ENCODE measurements at places on chromosomes 7 and 10.

- DNase-seq, result peak; percentile 71
These were observed 368.7 kb downstream of the AUTS2 start for GRCh38 chr7:69966766-69967591.

- no peak for DNase-seq
These were observed 12.2 kb downstream of the TLX1 start for GRCh38 chr10:101143345-101143630.

DNA sequence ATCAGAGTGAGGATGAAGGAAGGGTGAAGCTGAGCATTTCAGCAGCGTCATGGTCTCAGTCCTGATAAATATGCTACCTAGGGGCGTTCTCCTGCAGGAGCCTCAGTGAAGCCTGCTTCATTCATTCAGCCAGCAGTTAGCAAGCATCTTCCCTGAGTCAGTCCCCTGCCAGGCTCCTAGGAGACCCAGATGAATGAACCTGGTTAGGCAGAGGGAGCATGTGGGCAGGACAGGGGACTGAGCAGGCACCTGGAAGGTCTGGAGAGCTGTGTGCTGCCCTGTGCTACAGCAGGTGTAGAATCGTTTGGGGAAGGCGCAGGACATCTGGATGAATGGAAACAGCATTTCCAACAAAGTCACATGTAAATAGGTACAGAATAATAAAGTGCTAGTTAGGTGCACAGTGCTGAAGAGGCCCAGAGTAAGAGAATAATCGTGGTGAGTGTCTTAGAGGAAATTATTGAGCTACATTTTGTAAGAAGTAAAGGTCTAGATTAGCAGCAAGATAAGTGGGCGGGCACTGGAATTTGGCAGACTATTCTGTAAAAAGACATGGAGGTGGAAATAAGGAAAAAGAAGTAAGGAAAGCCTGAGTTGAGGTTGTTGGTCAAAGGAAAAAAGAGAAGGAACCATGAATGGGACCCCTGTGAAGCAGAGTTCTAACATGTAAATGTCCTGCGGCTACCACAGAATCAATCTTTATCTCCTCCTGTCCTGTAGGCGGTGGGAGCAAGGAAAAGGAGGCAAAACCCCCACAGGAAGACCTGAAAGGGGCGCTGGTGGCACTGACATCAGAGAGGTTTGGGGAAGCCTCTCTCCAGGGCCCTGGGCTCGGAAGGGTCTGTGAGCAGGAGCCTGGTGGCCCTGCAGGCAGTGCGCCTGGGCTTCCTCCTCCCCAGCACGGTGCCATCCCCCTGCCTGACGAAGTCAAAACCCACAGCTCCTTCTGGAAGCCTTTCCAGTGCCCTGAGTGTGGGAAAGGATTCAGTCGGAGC, 12.0 kb downstream of the ZSCAN25 start:
- no peak for DNase-seq

DNA sequence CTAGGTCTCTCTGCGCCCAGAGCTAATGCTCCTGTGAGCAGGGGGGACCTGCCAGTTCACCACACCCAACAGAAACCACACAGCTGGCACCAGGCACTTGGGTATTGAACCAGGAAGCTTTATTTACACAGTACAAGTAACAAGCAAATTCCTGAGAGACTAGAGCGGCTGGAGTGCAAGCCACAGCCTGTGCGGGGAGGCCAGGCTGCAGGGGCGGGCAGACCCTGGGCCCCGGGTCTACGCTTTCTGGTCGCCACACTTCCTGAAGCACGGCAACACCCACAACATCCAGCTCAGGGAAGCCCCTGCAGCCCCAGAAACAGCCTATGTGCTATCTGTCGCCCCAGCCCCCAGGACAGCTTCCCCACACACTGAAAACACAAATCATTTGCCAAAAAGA, 125.0 kb downstream of the FAM53B start:
- peak; percentile 70 for DNase-seq

DNA sequence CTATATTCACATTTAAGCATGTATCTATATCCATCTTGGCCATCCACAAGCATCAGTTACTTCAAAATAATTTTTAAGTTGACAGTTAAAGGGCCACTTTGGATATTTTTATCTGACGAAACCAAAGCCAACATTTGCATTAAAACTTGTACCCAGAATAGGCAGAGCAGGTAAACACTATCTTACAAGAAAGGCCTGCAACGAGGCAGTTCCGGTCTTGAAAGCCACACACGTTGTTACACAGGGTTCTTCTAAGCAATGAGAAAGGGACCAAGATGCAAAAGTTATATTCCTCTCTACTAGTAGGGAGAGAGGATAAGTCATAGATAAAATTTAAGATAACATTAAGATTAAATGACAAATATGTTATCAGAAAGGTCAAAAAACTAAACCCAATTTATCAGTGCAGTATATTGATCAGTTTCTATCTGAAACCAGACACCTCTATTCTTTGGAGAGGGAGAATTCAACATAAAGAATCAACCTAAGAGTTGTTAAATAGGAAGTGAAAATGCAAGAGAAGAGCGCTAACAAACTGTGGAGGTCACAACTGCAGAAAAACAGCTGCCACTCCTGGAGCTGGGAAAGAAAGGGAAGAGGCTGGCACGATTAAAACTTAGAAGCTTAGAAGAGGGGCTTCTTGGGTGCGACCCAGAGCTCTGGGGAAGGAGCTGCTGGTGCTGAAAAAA, 701.3 kb downstream of the TNS3 start:
- DNase-seq, result no peak

DNA sequence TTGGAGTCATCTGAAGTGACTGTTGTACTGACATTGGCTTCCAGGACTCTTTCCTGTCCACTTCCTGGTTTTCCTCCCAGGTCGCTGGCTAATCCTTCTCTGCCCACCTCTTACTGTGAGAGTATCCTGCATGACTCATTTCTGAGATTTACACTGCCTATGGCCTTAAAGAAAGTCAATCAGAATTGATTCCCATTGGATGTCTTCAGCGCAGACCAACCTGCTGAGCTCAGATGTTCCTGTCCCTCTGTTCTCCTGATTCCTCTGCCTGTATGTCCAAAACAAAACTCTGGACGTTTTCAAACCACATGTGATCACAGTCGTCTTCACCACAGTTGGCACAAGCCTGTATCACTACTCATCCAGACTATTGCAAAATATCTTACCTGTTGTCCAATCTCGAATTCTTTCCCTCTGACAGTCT, 262.1 kb downstream of the CREB5 start:
- DNase-seq, result no peak

DNA sequence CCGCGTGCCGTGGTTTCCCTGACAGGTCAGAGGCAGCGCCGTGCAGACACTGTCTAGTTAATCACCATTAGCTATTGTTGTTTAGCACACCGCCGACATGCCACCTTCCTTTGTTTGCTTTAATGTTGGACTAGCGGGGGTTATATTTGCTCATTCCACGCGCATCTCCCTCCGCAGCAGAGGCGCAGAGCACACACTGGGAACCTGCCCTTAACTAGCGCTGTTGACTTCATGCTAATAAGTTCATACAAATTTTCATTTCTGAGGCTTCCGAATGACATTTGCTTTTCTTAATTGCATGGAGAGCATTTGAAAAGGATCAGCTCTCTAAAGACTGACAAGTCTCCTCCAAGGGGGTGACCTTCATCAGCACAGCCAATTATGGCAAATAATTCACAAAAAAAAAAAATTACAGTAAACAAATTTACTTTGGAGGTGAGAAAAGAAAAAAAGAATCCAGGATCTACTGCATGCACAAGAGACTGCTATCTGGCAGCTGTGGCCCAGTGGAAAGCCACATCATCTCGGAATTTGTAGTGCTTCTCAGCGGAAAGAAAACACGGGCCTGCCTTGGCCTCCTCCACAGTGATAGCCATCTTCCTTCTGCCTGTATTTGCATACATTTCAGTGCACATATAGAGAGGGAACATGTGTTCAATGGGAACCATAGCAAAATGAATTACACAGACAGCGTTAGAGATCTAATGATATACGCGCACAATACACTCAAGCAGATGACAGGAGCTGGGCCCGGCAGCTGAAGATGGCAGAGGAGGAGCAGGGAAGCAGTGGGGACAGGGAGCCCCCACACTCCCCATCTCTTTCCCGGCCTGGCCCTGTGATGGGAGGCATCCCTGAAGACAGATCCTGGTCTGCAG, 94.2 kb downstream of the EBF3 start:
- no peak for DNase-seq

GRCh38 chr7:15178065-15178464, 275.5 kb upstream of the DGKB start:
- DNase-seq, result no peak

DNA sequence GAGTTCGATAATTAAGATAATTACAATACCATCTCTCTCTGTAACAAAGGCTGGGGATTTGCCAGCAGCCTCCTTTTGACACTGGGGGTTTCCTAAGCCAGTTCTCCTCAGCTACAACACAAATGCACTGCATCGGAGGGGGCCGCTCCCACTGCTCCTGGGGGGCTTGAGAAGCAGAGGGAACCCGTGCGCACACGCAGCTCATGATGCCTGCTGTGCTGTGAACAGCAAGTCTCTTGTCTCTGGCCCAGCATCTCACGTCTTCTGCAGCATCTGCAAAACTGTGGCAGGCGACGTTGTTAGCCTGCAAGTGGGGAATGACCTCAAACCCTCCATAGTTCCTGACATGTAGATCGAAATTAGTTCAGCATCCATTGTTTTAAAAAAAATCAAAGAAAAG, 5.5 kb downstream of the VIPR2 start:
- DNase-seq, result no peak

DNA sequence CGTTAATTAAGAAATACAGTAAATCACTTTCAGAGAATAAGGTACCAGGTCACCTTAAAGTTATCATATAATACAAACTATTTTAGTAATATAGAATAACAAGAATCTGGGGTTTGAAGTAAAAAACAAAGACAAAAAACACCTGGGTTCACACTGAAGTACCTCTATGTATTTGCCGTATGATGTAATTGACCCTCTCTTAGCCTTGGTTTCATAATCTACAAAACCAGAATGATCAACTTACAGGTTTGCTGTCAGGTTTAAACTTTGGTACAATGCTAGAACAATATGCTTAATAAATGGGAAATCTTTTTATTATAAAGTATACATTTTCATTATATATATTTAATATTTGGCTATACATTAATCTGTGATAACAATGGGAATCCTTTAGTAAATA, 58.3 kb downstream of the CDCA7L start:
- no peak for DNase-seq
